Stimulated activated CD8-positive, alpha-beta memory T cell treated with anti-CD3 and anti-CD28 coated beads, Interleukin-15, amount 100 ng/mL, for 1 hour (primary cell): ENCODE measurements at places on chromosomes 11 and 22.
A peak's percentile ranks its signal among the peaks of the same experiment; 100 is the strongest.

GRCh38 chr11:128161436-128161835 is 425.9 kb downstream of the ETS1 start:
- DNase-seq, result no peak

DNA sequence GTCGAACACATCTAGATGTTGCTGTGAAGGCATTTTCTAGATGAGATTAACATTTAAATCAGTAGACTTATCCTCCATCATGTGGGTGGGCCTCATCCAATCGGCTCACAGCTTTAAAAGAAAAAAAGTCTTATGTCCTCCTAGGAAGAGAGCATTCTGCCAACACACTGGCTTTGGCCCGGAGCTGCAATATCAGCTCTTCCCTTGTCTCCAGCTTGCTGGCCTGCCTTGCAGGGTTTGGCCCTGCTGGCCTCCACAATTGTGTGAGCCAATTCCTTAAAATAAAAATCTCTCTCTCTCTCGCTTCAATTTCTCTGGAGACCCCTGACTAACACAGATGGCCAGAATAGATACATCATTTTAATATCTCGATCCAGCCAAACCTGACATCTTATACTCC is 13.1 kb upstream of the ABCC8 start:
- DNase-seq, result no peak

GRCh38 chr11:7977232-7977917 is 9.8 kb upstream of the EIF3F start:
- DNase-seq, result no peak

- DNase-seq, result no peak
These were observed 26.7 kb downstream of the UPB1 start for GRCh38 chr22:24521791-24522245.

GRCh38 chr11:25992294-25992693 is 339.6 kb upstream of the ANO3 start:
- DNase-seq, result no peak

DNA sequence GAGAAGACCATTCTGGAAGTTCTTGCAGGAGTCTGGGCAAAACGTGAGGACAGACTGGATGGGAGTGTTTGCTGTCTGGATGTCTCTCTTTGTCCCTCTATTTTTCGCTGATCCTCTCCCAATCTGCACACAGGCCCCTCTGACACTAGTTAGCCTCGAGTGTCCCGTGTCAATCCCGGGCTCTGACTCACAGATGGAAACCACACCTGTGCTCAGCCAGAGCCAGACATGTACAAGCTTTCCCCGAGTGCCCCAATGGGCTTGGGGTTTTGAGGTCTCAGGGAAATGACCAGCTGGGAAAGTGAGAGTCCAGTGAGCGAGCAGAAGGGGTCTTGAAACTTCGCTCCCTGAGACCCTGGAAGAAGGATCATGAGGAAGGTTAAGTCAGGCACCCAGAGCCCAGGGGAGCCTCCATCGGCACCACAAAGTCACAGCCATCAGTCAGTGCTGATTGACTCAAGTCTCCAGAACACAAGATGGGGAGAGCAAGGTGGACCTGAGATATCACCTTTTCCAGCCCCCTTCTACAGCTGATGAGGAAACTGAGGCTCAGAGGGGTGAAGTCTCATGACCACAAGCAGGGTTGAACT is 13.9 kb downstream of the APOL2 start:
- DNase-seq, result no peak

- no peak for DNase-seq
These were observed 215.7 kb upstream of the CTSC start for GRCh38 chr11:88553204-88553603.

DNA sequence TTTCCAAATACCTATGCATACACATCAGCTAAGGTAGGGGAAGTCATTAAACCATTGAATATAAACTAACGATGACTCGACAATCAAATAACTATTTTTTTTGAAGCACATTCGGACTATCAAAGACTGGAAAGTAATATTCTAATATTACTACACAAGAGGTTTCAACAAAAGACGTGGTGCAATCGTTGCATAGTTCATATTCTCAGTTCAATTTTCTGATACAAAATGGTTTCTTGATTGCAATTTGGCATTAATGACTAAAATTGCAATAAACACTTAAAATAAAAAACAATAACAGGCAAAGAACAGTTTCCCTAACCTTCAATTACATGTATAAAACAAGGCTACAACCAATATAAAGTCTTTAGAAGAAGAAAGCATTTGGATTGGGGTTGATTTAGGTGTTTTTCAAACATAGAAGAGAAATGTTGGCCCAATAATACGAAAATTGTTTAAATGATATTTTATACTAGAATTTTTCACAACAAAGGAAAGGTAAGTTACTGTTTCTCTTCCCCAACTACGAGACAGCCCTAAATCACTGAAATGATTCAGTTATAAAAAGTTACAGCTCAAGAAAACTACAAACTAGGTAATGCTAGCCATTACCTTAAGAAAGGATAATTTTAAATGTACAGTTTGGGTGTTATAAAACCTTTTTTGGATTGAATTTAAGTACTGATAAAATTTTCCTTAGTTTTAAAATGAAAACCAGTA is 17.6 kb downstream of the BLID start:
- no peak for DNase-seq

- no peak for DNase-seq
These were observed 8.3 kb upstream of the FGF19 start for GRCh38 chr11:69711822-69712801.

DNA sequence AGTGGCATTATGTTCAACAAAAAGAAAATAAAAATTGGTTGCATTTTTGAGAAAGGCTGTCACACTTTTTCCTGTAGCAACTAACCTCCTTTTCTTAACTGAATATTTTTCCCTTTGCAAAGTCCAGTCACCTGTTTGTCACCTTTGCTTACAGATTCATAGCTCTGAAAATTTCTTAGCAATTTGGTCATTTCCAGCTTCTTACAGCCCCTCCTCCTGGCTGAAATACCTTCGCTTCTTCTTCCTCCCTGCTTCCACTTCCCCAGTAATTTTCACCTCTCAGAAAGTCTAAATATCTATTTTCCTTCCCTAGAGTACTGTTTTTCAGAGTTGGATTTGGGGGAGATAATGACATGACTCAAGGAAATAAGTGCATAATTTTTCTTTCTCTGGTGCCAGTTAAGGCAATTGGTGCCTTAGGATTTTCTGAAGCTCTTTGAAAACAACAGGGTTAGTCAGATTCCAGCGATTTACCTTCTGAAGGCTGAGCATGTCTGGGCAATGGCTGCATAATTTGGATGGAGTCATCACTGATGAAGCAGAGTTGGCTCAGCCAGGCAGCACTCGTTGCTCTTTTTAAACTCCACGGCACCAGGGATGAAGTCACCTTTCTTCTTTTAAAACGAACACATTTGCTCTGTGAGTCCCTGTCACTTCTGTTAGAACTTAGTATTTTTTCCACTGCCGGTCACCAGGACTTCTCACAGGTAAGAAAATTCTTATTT is 62.1 kb upstream of the AMOTL1 start:
- DNase-seq, result no peak

- no peak for DNase-seq
These were observed 5.7 kb upstream of the ADAMTS15 start for GRCh38 chr11:130442737-130443136.

GRCh38 chr11:8649361-8649760 is 33.1 kb downstream of the TRIM66 start:
- DNase-seq, result no peak

- peak; percentile 35 for DNase-seq
These were observed 9.0 kb upstream of the VPREB1 start for GRCh38 chr22:22235558-22235957.

- DNase-seq, result no peak
These were observed 233.4 kb upstream of the KIRREL3 start for GRCh38 chr11:127233998-127234397.

DNA sequence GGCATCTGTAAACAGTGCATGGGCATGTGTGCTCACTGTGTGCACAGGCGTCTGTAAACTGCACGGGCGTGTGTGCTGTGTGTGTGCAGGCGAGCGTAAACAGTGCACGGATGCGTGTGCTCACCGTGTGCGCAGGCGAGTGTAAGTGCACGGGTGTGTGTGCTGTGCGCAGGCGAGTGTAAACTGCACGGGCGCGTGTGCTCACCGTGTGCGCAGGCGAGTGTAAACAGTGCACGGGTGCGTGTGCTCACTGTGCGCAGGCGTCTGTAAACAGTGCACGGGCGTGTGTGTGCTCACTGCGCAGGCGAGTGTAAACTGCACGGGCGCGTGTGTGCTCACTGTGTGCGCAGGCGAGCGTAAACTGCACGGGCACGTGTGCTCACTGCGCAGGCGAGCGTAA is 22.4 kb downstream of the RNH1 start:
- DNase-seq, result no peak

GRCh38 chr11:47052165-47052564 is 115.6 kb downstream of the CSTPP1 start:
- no peak for DNase-seq

- no peak for DNase-seq
These were observed 82.7 kb upstream of the LINC01488 start for GRCh38 chr11:69398529-69399492.

DNA sequence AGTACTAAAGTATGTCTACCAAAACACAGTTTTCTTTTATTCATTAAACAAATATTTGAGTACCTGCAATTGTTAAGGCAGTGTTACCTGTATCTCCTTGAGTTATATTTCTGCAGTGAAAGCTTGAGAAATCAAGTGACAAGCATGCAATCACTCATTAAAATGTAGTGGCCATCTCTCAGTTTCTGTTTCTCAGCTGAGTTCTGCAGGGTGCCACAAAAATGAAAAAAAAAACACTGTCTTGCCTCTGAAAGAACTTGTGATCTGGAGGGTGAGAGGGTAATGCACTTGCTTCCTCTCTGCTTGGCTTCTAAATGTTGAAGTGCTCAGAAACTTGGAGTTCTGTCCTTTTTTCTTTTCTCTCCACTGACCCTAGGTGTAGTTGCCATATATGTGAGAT is 6.8 kb downstream of the QSER1 start:
- no peak for DNase-seq

- DNase-seq, result no peak
These were observed 28.6 kb downstream of the TMEM123 start for GRCh38 chr11:102423936-102424335.

GRCh38 chr11:17601676-17602075 is 54.6 kb downstream of the OTOG start:
- DNase-seq, result no peak

GRCh38 chr11:27094120-27094519 is 53.5 kb downstream of the BBOX1 start:
- DNase-seq, result no peak

DNA sequence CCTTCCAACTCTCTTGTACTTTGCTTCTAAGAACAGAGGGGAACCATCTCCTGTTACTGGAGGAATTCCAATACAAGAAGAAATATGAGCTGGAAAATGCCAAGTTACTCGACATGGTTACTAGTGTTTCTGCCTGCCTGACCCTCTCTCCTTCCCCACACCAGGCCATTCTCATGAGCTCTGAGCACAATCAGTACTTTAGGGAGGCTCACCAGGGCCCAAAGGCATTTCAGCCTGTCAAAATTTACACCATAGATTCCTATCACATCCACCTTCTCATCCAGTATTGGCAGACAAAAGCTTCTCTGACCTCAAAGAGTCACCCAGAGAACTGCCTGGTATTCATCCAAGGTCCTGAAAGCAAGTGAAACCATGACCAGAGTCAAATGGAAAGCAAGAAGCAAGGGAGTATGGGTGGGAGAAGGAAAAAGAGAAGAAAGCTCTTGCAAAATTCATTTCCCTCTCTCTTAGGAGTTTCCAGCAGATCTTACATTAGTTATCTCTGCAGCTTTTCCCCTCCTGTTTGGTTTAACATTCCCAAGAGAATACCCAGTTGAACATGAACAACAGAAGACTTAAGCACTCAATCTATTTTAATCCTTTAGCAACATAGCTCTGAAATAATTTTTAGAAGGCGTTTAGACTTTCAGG is 58.7 kb upstream of the NCAM1 start:
- DNase-seq, result no peak

- no peak for DNase-seq
These were observed 6.1 kb downstream of the FXYD6 start for GRCh38 chr11:117870103-117870952.

- DNase-seq, result no peak
These were observed 937.8 kb upstream of the CHORDC1 start for GRCh38 chr11:91160661-91161060.

DNA sequence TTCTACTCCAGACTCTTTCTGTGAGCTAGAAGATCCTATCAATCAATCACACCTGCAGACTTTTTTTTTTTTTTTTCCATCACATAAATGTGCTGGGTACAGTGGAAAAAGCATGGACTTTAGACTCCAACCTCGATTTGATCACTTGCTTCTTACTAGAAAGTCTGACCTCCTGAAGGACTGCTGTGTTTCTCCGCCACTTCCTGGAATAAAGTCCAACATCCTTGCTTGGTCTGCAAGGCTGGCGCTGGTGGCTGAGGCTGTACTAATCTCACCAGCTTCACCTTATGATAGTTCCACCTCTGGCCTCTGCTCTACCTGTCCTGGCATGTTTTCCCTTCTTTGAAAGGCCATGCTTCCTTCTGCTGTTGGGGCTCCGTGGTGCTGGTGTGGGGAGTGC is 60.9 kb upstream of the SESN3 start:
- no peak for DNase-seq

DNA sequence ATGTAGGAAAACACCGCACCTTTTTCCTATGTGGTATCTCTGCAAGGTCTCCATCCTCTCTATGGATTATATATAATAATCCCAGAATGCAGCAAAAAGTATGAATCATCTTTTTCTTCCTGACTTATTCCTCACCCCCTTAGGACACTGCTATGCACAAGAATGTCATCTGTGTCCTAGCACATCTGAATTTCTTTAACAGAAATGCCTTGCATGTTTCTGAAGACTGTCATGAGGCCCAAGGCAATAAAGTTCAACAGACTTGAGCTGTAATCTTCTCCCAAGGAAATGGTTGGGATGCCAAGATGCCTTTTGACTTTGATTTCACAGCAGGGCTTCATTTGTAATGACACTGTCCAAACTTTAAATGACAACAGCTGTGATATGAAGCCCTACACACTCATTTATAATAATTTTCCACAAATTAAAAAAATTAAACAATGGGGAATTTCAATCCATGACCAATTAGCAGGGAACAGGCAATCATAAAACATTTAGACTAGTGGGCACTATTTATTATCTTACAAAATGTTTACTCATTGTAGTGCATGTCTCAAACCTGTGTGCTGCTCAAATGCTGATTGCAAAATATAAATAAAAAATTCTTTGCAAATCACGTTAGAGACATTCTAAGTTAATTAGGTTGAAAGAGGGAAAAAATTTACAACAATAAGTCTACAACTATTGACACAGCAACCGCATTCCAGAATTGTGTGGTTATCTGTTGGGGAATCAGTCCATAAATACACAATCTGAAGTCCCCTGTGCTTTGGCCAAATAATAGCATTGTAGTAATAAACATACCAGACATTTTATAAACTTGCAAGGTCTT is 242.3 kb downstream of the SWAP70 start:
- no peak for DNase-seq

- no peak for DNase-seq
These were observed 6.8 kb upstream of the CREB3L1 start for GRCh38 chr11:46270684-46271083.

GRCh38 chr22:36110306-36110881 is 50.2 kb downstream of the APOL3 start:
- DNase-seq, result no peak

GRCh38 chr11:61076506-61077304 is 25.6 kb upstream of the CD5 start:
- DNase-seq, result no peak

- DNase-seq, result no peak
These were observed 435.5 kb downstream of the LUZP2 start for GRCh38 chr11:24932110-24933000.
